ENCODE measurements at places on chromosomes 11 and 22.

GRCh38 chr11:34754171-34754823 lies 133.4 kb downstream of the EHF start:
- DNase-seq = no peak

DNA sequence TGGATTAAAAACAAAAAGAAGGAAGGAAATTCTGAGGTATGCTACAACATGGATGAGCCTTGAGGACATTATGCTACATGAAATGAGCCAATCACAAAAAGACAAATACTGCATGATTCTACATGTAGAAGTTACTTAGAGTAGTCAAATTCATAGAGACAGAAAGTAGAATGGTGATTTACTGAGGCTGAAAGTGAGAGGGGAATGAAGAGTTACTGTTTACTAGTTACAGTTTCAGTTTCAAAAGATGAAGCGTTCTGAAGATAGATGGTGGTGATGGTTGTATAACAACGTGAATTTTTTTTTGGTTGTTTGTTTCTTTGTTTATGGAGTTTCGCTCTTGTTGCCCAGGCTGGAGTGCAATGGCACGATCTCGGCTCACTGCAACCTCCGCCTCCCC lies 9.5 kb downstream of the OR5P2 start:
- DNase-seq = no peak

DNA sequence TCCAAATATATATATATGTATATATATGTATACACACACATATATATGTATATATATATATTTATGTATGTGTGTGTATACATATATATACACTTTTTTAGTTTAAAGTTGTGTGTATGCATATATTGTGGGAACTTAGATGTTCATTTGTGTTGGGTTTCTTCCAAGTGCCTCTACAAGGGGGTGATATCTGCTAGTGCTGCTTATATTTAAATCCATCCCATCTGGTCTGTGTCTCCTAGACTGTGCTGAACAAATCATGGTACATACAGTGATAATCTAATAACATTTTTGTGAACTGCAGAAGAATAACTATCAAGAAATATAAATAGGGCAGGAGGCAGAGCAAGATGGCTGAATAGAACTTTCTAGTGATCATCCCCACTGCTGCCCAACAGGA lies 696.4 kb downstream of the LRRC4C start:
- DNase-seq = no peak

GRCh38 chr11:64321533-64321932 lies 3.6 kb downstream of the PRDX5 start:
- DNase-seq = peak; percentile 70

- no peak for DNase-seq
These were observed 215.7 kb upstream of the FOLH1 start for GRCh38 chr11:49424136-49424535.

- no peak for DNase-seq
These were observed 101.8 kb downstream of the USP35 start for GRCh38 chr11:78290293-78291176.

DNA sequence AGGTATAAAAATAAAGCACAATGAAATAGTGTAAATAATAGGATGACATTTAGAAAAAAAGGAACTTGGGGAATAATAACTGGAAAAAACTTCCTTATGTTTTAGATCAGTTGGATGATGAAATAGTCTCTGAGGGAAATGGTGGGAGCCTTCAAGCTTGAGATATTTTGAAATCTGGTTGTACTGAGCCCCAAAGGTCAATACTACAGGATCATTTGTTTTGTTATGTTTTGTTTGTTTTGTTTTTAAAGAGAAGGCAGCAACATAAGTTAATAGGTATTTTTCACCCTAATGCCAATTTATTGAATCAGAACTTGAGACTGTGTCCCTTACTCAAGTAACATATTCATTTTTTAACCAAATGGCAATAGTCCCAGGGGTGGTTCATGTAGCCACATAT lies 393.1 kb downstream of the ETS1 start:
- DNase-seq = no peak

DNA sequence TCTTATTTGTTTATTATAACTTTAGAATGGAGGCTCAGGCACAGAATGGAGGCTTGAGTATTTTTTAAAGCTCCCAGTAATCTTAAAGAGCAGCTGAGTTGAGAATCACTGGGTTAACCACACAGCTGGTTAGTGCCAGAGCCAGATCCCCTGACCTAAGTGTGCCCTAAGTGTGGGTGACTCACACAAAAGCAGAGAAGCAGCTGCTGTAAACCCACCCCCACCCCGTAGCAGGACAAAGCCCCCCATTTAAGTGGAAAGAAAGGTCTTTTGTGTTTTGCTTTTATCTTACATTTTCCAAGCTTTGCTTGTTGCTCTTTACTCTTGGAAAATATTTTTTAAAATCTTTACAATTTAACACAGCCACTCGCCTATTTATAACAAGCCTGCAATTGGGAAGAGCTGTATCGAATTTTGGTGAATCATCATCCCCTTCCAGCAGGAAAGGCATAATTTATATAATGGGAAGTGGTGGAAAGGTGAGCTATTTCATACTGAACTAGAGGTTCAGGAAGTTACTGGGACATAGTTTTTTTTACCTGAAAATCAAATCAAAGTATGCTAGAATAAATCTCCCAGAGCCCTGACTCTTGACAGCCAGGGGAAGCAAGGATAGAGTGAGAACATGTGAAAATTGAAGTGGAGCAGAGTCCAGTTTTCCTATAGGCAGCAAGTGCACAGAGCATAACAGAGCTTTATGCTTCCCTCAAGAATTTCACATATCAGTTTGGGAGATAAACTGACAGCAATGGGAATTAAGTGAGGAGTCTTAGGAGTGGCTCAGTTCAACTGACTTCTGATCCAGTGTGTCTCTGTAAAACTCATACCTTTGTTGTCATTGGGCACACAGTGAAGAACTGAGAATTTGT lies 405.7 kb downstream of the AASDHPPT start:
- no peak for DNase-seq

DNA sequence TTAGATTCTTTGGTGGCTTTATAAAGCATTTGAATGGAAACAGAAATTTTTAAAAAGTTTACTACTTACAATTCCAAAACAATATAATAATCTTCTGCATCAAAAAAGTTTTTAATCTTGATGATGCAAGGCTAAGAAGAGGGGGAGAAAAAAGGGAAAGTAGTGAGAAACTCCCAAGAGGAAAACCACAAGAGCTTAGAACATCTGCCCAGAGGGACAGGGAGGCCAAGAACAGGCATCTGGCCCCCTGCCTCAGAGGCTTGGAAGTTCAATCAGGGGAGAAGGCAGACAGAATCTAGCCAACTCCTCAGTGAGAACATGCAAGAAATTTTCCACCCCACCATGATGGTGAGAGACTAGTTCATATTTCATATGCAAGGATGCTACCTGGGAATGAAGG lies 23.8 kb upstream of the TTC28 start:
- no peak for DNase-seq

DNA sequence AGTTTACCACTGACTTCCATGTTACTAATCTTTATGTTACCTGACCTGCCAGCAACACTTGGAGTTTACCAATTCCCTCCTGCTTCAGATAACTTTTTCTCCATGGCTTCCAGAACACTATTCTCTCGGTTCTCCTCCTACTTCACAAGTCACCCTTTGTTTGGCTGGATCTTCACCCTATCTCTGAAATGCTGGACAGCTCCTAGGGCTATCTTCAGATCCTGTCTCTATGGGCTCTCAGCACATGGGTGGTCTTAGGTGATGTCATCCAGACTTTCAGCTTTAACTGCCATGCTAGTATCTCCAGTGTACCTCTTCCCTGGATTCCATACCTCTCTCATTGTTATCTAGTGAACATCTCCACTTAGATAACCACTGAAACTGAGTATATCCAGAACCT lies 12.2 kb upstream of the VWCE start:
- DNase-seq = no peak

GRCh38 chr11:68839911-68840641 lies 1.6 kb downstream of the CPT1A start:
- DNase-seq = peak; percentile 36

DNA sequence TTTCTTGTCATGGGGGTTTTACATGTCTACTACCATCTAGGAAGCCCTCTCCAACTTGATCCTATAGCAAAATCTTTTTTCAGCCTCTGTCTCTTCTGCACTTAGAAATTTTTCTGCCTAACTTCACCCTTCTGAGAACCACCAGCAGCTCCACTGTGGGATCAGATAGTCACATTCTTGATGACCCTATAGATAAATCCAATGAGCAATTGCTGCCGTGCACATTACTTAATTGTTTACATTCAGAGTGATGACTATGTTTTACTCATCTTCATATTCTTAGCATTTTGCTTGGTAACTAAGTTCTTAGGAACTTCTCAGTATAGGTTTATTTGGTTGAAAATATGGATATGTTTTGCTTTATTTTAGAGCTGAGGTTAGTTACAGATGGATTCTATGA lies 12.4 kb upstream of the ETS1 start:
- DNase-seq = no peak

DNA sequence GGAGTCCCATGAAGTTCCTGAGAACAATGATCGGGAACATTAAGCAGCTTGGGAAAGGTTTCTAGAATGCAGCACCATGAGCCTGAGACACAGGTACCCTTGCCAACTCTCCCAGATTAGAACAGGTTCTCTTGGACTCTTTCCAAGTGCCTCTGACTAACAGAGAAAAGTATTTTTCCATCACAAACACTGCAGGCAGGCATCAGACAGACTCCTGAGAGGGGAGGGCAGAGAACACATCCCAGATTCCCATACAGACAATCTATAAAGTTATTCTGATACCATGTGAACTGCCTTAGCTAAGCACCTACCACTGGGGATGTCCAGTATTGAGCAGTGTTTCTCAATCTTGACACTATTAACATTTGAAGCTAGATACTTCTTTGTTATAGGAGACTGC lies 27.3 kb downstream of the SERGEF start:
- no peak for DNase-seq

DNA sequence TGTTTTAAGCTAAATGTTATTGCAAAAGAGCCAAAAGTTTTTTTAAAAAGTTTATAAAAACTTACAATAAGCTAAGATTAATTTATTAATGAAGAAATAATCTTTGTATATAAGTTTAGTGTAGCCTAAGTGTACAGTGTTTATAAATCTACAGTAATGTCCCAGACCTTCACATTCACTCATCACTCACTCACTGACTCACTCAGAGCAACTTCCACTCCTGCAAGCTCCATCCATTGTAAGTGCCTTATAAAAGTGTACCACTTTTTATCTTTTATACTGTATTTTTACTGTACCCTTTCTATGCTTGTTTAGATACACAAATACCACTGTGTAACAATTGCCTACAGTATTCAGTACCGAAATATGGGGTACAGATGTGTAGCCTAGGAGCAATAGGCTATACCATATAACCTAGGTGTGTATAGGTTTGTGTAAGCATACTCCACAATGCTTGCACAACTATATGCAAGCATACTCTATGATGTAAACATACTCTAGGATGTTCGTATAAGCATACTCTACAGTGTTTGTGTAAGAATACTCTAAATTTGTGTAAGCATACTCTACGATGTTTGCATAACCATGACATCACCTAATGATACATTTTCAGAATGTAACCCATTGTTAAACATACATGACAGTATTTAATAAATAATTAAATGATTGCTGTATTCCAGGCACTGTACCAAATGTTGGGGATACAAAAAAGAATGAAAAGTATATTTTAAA lies 953.0 kb downstream of the KCNA4 start:
- DNase-seq = no peak

GRCh38 chr11:11531131-11531908 lies 90.5 kb downstream of the GALNT18 start:
- DNase-seq = no peak

DNA sequence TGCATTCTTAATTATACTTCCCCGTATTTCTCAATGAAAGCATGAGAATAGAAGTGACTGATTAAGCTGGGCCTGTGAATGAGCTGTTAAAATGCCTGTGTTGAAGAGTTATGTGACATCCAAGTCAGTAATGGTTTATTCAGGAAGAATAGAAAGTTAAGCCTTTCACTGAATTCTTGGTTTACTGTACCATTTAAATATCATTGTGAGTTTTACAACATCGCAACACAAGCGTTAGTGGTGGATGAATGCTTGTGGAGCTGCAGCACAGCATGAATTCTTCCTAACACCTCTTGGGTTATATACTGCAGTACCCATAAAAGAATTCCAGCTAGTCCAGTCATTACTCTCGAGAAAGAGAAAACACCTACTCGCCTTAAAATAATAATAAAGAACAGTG lies 257.8 kb downstream of the JRKL start:
- no peak for DNase-seq

DNA sequence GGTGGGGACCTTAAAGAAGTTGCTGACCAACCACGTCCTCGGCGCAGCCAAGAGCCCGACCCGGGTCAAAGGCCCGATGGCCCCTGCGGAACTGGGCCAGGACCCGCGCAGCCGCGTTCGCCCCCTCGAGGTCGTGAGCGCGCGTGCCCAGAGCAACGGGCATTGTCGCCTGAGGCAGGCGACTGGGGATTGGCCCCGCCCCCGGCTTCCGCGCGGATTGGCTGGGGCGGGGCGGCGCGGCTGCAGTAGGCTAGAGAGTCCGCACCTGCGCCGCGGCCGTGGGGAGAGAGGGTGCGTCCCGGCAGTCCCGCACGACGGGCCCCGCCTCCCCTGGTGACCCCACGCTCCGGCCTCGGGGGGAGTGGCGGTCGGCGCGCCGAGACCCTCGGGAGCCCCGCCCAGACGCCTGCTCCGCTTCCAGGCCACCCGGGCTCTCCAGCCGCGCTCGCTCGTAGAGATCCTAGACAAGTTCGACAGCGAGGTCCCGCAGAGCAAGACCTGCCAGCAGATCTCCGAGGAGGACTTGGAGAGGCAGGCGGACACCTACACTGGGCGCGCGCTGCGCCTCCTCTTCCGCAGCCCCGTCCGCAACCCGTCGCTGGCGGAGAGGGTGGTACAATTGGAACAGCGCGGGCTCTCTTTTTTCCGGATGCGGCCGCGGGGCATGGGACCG lies 8.3 kb upstream of the PPIL2 start:
- peak; percentile 66 for DNase-seq

DNA sequence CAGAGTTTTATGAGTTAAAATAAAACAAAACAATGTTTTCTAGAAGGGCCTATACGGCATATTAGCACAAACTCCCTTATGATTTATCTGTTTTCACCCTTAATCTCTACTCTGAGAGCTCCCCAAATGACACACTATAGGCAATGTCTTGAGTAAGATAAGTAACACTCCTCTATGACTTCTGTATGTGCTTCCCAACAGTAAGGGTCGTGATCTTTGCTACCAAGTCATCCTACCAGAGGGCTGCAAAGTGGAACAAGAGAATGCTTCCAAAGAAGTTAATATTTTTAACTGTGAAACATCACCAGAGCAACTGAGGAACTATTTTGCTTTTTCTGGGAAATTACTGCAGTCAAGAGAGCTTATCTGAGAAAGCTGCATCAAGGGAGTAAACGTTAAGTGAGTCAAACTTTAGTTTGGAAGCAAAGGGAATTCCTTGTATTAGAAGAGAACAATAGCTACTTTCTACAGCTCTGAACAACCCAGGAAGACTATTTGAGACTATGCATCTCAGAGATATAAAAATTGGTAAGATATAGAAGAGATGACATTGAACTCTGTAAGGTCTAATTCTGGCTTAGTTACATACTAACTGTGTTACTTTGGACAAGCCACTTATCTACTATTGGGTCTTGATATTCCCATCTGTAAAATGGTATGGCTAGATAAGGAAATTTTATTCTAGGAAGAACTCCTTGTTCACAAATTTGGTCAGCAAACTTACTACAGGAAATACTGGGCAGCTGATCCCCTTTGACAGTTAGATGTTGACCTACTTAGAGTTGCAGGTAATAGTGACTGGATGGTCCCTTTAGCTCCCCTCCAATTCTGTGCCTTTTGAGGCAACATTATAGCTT lies 43.7 kb upstream of the CCDC34 start:
- peak; percentile 22 for DNase-seq
